ENCODE measurements at places on chromosomes 6 and 20.

- no peak for DNase-seq
These were observed 57.8 kb downstream of the CARMIL1 start for GRCh38 chr6:25336996-25337395.

DNA sequence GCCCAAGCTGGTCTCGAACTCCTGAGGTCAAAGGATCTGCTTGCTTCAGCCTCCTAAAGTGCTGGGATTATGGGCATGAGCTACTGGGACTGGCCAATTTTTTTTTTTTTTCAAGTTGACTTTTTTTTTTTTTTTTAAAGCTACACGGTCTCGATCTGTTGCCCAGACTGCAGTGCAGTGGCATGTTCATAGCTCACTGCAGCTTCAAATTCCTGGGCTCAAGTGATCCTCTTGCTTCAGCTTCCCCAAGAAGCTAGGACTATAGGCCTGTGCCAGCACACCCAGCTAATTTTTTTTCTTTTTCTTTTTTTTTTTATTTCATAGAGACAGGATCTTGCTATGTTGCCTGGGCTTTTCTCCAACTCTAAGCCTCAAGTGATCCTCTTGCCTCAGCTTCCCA lies 59.5 kb downstream of the NCOA3 start:
- DNase-seq = no peak

GRCh38 chr6:47592131-47592840 lies 106.1 kb upstream of the ADGRF4 start:
- DNase-seq = no peak

GRCh38 chr20:58198901-58199355 lies 29.5 kb downstream of the ANKRD60 start:
- no peak for DNase-seq

DNA sequence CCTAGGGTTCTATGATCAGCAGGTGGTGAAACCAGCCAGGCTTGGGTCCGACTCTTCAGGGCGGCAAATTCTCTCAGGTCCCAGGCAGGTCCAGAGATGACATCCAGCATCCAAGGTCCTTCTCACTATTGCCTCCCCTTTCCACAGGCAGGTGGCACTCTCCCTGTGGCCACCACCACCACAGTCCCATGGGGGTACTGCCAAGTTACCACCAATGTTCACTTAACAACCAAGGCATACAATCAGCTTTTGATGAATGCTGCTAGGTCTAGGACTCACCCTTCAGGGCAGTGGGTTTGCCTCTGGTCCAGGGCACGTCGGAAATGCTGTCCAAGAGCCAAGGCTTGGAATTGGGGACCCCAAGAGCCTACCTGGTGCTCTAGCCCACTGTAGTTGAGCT lies 40.4 kb upstream of the UTRN start:
- DNase-seq = no peak

- no peak for DNase-seq
These were observed 60.7 kb upstream of the SYNCRIP start for GRCh38 chr6:85703406-85703805.

DNA sequence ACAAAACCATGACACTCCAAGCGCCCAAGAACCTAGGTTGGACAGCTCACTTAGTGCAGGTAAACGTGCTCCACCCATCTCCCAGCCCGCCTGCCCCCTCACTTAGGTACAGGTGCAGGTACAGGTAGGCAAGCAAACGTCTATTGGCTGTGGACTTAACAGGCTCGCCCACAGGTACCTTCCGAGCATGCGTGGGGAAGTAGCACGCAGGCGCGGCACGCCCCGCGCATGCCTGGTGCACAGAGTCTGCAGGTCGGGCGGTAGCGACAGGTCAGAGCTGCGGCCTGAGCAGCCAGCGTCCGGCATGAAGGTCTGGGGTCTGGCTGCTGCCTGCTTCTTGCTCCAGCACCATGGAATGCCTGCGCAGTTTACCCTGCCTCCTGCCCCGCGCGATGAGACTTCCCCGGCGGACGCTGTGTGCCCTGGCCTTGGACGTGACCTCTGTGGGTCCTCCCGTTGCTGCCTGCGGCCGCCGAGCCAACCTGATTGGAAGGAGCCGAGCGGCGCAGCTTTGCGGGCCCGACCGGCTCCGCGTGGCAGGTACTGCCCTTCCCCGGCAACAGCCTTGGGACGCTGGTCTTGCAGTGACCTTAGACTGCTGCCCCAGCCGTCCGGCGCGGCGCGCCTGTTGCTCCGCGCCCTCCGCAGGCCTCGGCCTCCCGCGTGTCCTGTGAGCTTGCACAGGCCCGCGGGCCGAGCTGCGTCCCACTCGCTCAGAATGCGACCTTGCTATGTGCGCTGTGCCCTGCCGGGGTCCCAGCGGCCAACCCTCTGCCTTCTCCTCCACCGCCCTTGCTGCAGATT lies at the start of gene MRS2:
MRS2 (plus strand) TSS at position 240 of the 804 bp plus-strand sequence; CDS start at position 351, 111 bp downstream.
- DNase-seq = peak; percentile 75

GRCh38 chr6:45001663-45002062 lies 326.5 kb upstream of the RUNX2 start:
- no peak for DNase-seq

DNA sequence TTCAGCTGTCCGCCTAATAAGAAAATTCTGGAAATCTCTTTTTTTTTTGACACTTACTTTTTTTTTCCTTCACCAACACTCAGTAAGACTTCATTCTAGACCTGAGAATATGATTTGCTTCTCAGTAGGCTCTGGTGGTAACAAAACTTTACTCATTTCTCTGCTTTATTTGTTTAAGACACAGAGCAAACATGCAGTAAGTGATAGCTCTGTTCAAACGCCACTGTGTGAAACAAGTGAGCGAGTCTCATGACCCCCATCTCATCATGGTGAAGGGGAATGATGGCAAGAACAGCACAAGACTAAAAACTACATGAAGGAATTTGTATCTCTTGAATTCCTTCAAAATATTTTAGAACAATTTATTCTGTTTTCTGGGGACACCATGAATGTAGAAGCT lies 541.6 kb upstream of the POU3F2 start:
- no peak for DNase-seq

- DNase-seq = no peak
These were observed 148.8 kb downstream of the LRFN2 start for GRCh38 chr6:40438246-40438887.

GRCh38 chr6:85465762-85466161 lies 15.9 kb downstream of the NT5E start:
- no peak for DNase-seq

- DNase-seq = no peak
These were observed 1.6 kb upstream of the UBD start for GRCh38 chr6:29561091-29561490.

GRCh38 chr6:11055127-11055627 lies 11.1 kb upstream of the ELOVL2 start:
- DNase-seq = no peak

DNA sequence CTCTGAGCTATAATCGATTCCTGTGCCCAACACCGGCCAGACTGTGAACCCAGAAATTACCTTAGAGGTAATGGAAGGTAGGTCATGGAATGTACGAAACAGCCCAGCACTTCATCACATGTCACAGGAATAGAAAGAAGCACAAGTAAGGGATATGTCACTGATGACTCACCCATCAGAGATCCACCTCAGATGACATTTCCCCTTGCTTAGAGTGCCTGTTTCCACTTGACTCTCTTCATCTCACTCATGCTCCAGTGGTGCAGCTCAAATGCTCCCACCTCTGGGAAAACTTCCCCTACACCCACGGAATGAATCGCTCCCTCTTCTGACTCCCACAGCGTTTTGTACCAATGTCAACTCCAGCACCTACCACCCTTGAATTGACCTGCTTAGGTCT lies 381.6 kb upstream of the CNR1 start:
- no peak for DNase-seq

DNA sequence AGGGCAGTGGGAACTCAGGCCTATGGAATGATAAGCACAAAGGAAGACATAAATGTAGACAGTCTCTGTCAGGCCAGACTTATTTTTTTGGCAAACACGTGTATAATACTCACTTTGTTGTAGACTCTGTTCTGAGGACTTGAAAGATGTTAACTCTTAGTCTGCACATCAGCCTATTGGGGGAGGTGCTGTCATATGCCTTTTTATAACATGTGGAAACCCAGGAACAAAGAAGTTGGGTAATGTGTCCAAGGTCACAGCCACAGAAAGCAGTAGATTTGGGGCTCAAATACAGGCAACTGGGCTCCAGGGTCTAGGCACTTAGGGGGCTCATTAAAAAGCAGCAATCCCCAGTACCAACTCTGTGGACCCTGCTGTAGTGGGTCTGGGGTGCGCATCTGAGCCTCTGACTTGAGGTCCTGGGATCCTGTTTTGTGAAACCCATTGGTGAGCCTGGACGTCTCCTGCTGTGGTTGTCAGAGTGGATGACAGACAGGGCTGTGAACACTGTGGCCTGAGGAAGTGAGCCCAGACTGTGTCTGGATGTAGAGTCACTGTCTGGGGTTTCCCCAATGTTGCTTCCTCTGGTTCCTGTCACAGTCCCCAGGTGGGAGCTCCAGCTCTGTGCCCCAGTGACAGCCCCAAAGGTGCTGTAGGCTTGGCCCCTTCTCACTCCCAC lies 50.0 kb downstream of the CDH26 start:
- DNase-seq = no peak

GRCh38 chr6:112144145-112144926 lies 56.9 kb downstream of the FAM229B start:
- no peak for DNase-seq

DNA sequence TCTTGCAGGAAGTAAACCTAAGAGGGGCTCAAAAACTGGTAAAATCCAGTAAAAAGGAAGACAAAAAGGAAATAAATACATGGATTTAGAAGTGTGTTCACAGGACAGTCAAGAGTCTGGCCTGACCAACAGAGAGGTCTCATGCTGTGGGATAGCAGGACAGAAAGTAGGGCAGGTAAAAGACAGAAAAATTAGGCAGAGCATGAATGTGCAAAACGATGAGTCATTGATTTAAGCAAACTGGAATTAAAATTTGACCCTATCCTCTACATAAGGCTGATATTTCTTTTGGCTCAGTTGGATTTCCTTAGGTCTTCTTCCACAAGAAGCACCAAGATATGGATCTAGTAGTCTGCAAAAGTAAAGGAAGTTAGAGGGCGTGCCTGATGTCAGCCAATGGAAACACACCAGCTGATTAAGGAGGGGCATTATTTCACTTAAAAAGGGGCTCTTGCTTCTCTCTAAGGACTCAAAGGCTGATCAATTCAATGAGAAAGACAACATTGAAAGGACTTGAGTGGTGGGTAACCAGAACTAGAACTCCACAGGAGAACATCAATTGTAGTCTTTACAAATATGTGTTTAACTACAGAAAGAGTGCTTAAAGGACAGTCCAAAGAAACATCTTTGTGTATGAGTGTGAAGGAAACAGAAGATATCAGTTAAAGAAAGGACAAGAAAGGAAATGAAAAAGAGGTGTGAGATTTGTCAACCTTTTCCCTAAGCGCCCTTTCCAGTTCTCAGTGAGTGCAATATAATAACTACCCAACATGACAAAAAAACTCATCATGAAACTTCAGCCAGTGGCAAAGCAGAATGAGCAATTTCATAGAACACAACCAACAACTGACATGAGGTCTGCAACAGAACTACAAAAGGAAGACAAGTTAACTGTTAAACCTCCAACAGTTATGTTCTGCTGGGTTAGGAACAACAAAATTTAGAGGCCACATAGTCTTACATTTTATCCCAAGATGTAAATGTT lies 19.4 kb upstream of the MYB start:
- DNase-seq = no peak

- no peak for DNase-seq
These were observed 134.1 kb upstream of the CEP162 start for GRCh38 chr6:84361372-84362192.

DNA sequence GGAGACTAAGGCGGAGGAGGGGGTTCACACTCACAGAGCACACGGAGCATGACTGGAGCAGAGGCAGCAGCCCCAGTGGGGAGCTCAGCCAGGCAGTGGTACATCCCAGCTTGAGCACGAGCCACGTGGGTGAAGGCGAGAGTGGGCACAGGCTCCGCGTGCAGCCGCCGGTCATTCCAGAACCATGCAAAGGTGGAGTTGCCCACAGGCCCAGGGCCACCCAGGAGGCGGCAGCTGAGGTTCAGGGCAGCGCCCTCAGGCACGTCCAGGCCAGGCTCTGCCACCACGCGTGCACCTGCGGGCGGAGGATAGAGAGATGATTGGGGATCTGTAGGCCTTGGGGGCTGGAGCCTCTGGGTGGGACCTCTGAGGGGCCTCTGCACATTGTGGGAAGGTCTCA lies 9.5 kb upstream of the ADAM33 start:
- no peak for DNase-seq

GRCh38 chr6:137370871-137371633 lies 123.1 kb downstream of the OLIG3 start:
- DNase-seq = no peak

- no peak for DNase-seq
These were observed 30.7 kb downstream of the FGD2 start for GRCh38 chr6:37036146-37036545.

DNA sequence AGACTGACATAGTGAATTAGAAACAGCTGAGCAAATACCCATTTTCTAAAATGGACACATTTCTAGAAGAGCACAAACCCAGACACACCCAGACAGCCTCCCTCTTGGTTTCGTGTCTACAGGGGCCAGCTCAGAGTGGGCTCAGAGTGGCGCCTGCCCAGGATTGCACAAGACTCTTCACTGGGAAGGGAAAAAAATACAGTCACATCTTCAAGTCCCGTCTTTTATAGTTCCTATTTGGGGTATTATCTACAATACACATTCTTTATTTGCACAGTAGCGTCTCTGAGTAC lies 246.1 kb upstream of the AFDN start:
- DNase-seq = no peak

GRCh38 chr6:37314487-37315156 lies 39.2 kb upstream of the RNF8 start:
- no peak for DNase-seq

DNA sequence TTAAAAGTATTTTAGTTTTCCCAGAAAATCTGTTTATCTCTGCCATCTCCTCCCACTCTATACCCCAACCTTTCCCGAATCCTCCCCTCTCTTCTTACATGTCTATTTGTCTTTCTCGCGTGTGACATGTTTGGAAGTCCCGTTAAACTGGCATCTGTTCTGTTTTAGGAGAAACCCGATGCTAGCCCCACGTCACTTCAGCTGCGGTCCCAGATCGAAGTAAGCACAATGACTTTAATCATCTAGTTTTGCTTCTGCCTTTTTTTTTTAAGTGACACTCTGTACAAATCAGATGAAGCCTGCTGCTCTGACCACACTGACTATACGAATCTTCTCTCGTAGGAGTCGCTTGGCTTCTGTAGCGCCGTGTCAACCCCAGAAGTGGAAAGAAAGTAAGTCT lies 97.4 kb downstream of the SASH1 start:
- no peak for DNase-seq

- DNase-seq = no peak
These were observed 5.7 kb upstream of the KCNK15 start for GRCh38 chr20:44739942-44740341.

DNA sequence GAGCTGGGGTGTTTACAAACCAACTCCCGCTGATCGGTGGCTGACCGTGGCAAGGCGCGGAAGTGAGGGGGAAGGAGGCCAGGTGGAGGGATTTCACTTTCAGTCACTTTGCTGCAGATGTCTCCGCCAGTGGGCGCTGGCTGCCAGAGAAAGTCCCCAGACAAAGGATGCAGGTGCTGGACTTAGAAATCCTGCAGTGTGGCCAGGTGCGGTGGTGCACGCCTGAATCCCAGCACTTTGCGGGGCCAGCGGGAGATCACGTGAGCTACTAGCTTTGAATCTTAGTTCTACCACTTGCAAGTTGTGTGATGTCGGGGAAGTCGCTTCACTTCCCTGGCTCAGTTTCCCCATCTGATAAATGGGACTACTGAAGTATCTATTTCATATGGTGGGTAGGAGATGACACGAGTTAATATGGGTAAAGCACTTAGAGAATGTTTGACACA lies 180.4 kb downstream of the ZNF217 start:
- DNase-seq = peak; percentile 43

- no peak for DNase-seq
These were observed 23.5 kb downstream of the CARMIL1 start for GRCh38 chr6:25302677-25303128.

GRCh38 chr6:45663251-45664221 lies 285.8 kb upstream of the SUPT3H start:
- peak; percentile 45 for DNase-seq

All from activated B cell treated with CpG ODN at 0.5 μM for 24 hours (primary cell).